ENCODE measurements at places on chromosomes 5 and 9. TPM values are rescaled to one million over a fixed set of nuclear protein-coding genes. Genes with fewer than 3 reads are reported as not detected.

The NTNG2 gene
- total RNA-seq = 1.9 TPM

The ZNG1F gene
- 9.4 TPM for total RNA-seq

- DNase-seq = peak; percentile 21
These were observed 315.4 kb downstream of the CTNND2 start for GRCh38 chr5:11588803-11589202.

- no peak for DNase-seq
These were observed 4.2 kb upstream of the UNC5A start for GRCh38 chr5:176806137-176806536.

The PWWP2A gene
- 11.4 TPM for total RNA-seq

The HSPB3 gene
- 492 TPM for total RNA-seq

- DNase-seq = peak; percentile 93
These were observed 66.9 kb upstream of the DNAH5 start for GRCh38 chr5:14011089-14012020.

DNA sequence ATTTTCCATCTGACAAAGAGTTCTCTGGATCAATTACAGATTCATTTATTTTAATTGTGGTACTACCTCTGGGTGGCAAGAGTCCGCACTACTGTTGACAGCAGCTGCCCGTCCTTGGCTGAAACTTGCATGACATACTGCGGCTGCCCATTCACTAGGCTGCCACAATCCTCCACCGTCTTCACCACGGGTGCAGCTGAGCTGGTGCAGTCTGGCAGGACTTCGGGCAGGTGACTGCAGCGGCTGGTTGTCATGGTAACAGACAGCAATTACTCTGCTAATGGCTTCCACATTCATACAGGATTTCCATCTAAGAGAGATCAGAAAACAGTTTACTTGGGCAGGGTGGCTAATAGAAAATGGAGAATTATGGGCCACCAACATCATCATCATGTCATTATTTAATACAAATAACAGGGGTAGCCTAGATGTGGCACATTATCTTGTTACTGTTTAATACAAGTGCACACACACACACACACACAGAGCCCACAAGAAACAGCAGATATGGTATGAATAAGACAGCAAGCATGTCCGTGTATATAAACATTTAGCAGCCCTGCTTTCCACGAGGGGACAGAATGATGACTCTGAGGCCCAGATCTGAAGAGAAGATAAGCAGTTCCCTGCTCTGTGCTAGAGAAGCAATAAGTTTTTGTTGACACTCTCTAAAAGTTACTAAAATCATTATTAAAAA lies 112.3 kb downstream of the MARCHF3 start:
- DNase-seq = no peak

GRCh38 chr5:98099448-98100105 lies 673.9 kb upstream of the RGMB start:
- DNase-seq = no peak

All from left ventricle myocardium superior (tissue), 1 donor.